Lung microvascular endothelial cell (primary cell): ENCODE measurements at places on chromosomes 4 and X.

- peak; percentile 69 for DNase-seq
These were observed 6.5 kb upstream of the USP46 start for GRCh38 chr4:52665592-52665991.

DNA sequence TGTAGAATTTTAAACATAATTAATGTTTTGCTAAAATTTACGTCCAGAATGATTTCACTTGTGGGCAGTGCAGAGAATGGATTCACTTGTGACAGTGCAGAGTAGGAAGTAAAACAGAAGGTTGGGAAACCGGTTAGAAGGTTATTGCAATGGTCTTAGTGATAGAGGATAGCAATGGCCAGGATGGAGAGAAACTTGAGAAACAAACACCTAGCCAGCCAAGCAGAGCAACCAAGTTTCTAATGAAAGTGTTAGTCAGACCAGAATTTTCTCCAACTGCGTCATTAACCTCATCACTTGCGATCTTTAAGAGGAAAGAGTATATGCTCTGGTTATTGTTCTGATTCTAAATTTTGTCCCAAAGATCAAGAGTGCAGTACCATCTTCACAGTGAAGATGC lies 50.0 kb upstream of the TBC1D9 start:
- DNase-seq, result no peak

DNA sequence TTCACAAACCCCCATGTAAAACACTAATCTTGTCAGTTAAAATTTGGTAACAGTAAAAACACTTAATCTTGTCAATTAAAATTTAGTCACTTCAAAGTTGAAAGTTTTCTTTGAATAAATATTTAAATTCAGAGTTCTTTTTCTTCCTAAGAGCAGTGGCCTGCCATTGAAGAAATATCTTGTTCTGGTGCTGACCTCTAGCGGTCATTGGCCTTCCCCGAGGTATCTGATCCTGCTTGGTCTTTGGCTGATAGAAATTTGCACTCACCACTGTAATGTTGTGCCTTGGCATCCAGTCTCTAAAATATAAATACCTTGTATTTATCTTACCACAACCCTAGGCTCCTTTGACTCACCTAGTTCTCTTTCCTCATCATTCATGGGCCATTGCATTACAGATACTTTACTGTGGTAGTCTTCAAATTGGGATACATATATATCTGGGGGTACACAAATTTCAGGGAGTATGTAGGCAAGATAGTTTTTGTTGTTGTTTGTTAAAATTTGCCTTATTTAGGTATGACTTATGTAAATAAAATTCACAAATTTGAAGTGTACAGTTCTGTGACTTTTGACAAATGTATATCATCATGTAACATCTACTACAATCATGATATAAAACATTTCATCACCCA lies 6.7 kb upstream of the ART3 start:
- peak; percentile 80 for DNase-seq

GRCh38 chr4:169985881-169986280 lies 40.3 kb downstream of the MFAP3L start:
- DNase-seq, result no peak

DNA sequence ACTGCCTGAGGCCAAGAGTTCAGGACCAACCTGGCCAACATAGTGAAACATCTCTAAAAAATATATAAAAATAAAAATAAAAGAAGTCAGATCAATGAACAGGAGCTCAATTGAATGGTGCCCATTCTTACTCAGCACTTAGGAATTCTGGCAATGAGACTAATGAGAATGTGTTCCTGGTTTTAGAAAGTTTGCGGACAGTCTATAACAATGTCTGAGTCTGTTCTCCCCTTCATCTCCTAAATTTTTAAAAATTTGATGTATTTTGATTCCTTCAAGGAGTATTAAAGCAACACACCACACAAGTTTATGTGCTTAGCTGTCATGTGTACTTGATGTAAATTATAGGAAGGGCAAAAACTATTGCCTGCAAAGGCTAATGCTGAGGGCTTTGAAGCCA lies 30.6 kb upstream of the KCNIP4 start:
- DNase-seq, result no peak

DNA sequence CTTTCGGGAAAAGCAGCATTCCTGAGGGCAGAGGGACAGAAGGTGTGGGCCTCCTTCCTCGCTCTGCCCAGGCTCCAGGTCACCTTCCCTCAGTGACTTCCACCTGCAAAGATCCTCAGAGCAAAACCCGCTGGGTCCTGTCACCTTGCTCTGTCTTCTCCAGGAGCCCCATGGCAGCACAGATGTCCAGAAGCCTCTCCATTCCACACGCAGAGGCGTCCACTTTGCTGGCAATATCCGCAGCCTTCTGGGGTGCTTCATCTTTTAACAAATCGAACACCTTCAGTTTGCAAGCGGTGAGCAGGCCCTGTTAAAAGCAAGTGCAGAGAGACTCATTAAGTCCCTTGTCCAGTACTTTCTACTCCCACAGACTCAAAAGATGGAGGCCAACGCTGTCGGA lies 27.3 kb downstream of the ASMTL start:
- DNase-seq, result no peak

DNA sequence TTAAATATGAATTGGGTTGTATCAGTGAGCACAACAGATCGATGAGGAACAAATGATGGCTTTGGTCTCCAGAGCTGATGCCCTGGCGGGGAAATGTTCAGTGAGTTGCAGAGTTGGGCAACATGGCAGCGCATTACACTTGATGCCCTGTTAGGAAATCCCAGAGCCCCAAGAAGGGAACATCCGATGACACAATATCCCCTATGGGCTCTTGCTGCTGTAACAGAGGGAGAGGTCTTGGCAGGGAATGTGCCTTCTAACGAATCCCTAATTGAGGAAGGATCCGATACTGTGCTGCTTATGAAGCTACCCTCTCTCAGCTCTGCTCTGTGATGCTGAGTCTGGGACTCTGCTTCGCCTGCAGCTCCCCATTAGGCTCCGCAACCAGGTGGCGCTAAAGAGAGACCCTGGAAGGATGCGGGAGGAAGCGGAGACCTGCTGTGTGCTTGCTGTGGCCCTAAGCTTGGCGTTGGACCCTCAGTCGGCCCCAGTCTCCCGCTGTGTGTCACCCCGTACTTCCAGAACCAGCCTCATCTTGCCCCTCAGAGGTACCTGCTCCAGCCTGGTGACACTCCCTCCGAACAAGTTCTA lies 38.9 kb downstream of the PDHA1 start:
- DNase-seq, result peak; percentile 47

- DNase-seq, result no peak
These were observed 42.5 kb downstream of the LANCL3 start for GRCh38 chrX:37613933-37614332.

GRCh38 chr4:121776610-121777401 lies 11.8 kb upstream of the SMIM43 start:
- DNase-seq, result no peak

- peak; percentile 77 for DNase-seq
These were observed 151.6 kb downstream of the CBLL2 start for GRCh38 chrX:22424122-22424915.

- no peak for DNase-seq
These were observed 173.8 kb downstream of the ADGRL3 start for GRCh38 chr4:61373901-61374440.

GRCh38 chr4:116736756-116737155 lies 348.6 kb downstream of the TRAM1L1 start:
- DNase-seq, result no peak

GRCh38 chr4:177740563-177740962 lies 298.3 kb upstream of the AGA start:
- no peak for DNase-seq

DNA sequence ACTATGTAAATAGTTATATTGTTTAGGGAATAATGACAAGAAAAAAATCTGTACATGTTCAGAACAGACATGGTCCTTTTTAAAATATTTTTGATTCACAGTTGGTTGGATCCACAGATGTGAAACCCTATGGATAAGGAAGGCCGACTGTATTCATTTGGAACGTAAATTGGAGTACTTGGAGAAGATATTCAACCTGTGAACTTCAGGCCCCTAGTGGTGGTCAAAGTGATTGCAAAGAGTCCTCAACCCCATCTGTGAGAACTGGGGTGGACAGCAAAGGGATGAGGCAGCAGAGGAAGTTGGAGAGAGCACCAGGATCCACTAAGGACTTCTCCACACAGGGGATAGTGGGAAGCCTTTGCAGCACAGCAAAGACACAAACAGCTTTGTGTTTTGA lies 6.2 kb upstream of the CXCL13 start:
- peak; percentile 53 for DNase-seq

- peak; percentile 88 for DNase-seq
These were observed 26.3 kb downstream of the UTP14A start for GRCh38 chrX:129932016-129932820.

GRCh38 chr4:60129740-60130139 lies 1070.4 kb upstream of the ADGRL3 start:
- DNase-seq, result no peak

DNA sequence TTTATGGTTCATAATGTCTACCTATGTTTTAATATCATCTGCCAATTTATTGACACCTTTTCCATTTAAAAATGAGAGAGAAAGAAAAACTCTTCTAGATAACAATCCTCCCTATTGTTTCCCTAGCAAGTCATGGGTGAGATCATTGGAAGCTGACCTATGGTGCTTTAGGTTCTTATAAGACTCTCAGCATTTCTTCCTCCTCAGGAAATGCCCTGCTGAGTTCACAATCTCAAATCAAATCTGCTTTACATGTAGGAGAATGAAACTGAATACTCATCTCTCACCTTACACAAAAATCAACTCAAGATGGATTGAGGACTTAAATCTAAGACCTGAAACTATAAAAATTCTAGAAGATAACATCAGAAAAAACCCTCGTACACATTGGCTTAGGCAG lies 267.4 kb downstream of the RAPGEF2 start:
- DNase-seq, result peak; percentile 36

DNA sequence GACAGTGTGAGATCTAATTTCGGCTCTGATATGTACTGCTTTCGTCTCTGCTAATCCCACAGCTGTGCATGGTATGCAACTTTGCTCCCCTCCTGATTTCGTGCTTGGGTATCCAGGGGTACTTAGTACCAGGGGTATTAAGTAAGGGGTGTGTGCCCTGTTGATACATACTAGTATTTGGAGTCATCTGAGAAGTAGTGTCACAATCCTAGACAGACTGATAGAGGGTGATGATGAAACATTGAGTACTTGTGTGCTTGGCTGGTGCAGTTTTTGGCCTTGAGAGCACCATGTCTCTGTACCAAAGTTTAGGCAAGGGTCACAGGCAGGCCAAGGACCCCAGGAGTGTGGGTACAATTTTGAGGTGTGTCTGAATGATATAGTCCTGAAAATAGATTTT lies 10.9 kb downstream of the GPAT3 start:
- no peak for DNase-seq

DNA sequence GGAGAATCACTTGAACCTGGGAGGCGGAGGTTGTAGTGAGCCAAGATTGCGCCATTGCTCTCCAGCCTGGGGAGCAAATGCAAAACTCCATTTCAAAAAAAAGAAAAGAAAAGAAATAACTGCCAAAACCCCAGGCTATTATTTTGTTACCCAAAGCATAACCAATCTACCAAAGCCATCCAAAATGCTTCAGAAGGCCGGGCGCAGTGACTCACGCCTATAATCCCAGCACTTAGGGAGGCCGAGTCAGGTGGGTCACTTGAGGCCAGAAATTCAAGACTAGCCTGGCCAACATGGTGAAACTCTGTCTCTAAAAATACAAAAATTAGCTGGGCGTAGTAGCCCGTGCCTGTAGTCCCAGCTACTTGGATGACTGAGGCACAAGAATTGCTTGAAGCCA lies 49.8 kb downstream of the SMIM31 start:
- no peak for DNase-seq

GRCh38 chr4:48490012-48490679 lies at the start of gene ZAR1:
Gene ZAR1 (plus strand): TSS chr4:48490252. CDS start chr4:48490292, 40 bp downstream.
- DNase-seq, result no peak

GRCh38 chr4:8007581-8007980 lies 67.9 kb upstream of the AFAP1 start:
- DNase-seq, result no peak

GRCh38 chr4:2731907-2732317 lies 24.2 kb downstream of the TNIP2 start:
- DNase-seq, result no peak

GRCh38 chrX:39487166-39487968 lies 610.4 kb downstream of the BCOR start:
- no peak for DNase-seq

DNA sequence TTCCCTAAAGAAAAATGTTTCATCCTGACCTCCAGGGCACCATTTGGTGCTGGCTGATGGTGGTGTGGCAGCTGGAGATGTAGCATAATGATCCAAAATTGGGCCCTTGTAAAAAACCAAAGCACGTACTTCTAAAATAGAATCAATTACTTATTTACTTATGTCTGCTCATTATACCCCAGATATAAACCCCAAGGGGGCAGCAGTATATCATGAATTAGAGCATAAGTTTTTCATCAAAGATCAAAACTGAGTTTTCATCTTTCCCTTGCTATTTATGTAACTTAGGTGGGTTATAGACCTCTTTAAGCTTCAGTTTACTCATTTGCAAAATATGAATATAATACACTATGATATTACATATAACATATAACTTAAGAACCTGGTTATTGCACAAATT lies 241.1 kb downstream of the TACR3 start:
- no peak for DNase-seq
